Fibroblast of pulmonary artery (primary cell): ENCODE measurements at places on chromosomes 12 and 14.

GRCh38 chr12:132834181-132834711 is 5.6 kb upstream of the GOLGA3 start:
- no peak for DNase-seq

GRCh38 chr14:84090837-84091236 is 1439.1 kb upstream of the FLRT2 start:
- DNase-seq, result no peak

DNA sequence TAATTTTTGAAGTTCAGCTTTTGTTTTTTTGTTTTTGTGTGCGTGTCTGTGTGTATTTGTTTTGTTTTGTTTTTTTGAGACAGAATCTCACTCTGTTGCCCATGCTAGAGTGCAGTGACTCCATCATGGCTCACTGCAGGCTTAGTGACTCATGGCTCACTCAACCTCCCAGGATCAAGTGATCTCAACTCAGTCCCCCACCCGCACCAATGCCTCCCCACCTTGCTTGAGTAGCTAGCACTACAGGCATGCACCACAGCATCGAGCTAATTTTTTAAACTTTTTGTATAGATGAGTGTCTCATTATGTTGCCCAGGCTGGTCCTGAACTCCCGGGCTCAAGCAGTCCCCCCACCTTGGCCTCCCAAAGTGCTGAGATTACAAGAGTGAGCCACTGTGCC is 981.4 kb downstream of the BCL11B start:
- DNase-seq, result no peak

DNA sequence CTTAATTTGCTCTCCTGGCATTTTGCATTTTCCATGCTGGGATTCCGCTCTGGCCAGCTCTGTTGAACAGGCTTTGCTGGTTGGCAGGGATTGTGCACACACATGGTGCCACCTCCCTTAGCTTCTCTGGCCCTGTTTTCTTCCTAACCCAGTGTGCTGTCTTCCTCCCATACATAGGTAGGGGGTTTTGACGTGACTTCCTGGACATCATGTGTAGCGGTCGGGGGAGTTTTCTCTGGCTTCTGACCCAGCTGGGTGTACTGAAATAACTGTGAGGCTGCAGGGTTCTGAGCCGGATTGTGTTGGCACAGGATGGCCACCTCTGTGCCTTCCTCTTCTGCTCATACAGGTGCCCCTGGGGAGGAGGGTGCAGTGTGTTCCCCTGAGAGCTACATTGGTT is 25.7 kb downstream of the C14orf132 start:
- no peak for DNase-seq

DNA sequence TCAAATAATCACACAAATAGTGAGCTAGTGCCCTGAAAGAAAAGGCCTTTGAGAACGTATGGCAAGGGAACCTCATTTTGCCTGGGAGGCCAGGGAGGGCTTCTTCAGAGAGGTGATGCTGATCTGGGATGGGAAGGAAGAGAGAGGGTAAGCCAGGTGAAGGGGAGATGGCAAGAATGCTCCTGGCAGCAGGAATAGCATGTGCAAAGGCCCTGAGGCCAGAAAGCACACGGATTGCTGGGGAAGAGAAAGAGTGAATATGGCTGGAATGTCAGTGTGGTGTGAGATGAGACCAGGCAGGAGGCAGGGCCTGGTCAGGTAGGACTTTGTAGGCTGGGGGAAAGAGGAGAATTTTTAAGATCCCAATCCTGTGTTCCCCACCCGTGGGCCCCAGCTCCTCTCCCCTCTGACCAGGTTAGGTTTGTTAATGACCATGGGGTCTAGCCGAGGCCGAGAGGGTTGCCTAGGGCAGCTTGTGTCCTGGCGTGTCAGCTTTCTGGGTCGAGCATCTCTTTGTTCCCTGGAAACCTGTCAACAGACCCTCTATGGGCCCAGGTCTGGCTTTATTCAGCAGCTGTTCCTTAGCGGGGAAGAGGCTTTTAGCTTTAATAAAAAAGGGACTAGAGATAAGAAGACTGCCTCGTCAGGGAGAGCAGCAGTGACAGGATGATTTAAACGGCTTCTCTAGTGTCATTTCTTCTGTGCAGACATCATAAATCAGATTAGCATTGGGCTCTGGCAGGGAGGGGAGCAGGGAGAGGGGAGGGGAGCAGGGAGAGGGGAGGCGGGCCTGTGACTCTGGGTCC is 123.4 kb downstream of the ADCK1 start:
- DNase-seq, result no peak

DNA sequence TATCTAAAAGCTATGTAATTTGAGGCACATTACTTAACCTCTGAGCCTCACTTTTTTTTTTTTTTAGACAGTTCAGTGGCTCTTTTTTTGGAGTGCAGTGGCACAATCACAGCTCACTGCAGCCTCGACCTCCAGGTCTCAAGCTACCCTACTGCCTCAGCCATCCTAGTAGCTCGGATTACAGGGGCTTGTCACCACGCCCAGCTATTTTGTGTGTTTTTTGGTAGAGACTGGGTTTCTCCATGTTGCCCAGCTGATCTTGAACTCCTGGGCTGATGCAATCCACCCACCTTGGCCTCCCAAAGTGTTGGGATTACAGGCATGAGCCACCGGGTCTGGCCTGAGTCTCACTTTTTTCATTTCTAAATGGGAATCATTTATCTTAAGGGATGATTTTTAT is 192.0 kb upstream of the PDZRN4 start:
- DNase-seq, result no peak

- DNase-seq, result no peak
Observed at GRCh38 chr12:106147956-106148355, 9.2 kb upstream of the NUAK1 start.

DNA sequence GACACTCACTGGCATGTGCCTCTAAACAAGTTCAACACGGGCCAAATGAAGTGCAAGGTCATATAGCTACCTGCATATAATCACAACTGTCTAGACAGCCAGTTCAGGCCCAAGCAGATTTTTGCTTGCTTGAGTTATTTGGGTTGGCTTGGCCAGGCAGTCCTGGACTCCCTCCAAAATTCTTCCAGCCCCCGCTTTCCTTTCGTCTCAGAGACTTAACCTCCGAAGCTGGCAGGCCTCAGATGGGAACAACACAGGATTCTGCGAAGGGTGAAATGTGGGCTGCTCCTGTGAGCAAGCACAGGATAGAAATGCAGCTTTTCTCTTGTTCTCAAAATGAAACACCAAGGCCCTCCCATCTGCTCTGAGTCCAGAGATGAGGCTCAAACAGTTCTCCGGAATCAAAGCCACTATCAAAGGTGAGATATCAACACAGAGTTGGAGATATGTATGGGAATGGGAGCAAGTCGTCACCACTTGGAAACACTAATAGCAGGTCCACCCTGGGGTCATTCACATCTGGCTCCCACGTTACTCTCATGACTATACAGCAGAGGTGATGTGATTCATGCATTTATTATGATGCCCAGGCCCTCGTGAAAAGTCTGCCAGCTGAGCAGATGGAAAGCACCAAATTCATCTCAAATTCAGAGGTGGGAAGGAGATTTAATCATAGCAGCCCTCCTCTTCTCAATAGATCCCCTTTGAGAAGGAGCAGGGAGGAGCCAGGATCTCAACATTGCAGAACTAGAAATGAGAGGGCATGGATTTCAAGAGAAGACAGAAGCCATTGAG is 389.8 kb downstream of the NUAK1 start:
- DNase-seq, result peak; percentile 94

GRCh38 chr14:101035466-101036225 is 132.1 kb upstream of the RTL1 start:
- no peak for DNase-seq

GRCh38 chr12:72063073-72063472 is 124.4 kb downstream of the TPH2 start:
- no peak for DNase-seq

DNA sequence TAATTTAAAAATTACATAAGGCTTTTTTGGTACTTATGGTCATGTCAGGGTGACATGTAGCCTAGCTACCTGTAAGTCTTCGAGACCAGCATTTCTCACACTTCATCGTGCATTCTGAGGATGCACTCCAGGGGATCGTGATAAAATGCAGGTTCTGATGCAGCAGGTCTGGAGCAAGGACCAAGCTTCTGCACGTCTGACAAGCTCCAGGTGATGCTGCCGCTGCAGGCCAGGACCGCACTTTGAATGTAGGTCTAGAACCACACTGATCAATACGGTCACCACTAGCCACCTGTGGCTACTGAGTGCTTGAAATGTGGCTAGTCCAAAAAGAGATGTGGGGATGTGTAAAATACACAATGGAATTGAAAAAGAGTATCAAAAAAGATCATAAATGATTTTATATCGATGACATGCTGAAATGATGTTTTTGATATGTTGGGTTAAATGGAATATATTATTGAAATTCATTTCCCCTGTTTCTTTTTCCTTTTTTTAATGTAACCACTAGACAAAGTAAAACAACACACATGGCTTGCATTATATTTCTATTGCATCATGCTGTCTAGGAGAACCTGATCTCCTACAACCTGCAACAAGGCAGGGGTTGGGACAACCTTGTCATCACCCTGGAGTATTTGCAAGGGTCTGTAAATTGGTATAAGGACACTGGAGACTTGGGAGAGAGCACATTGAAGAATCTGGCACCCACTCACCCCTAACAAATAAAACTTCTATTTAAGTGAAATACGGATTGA is 142.4 kb downstream of the DPF3 start:
- no peak for DNase-seq

GRCh38 chr12:13028825-13029570 is 15.2 kb upstream of the FAM234B start:
- DNase-seq, result no peak

DNA sequence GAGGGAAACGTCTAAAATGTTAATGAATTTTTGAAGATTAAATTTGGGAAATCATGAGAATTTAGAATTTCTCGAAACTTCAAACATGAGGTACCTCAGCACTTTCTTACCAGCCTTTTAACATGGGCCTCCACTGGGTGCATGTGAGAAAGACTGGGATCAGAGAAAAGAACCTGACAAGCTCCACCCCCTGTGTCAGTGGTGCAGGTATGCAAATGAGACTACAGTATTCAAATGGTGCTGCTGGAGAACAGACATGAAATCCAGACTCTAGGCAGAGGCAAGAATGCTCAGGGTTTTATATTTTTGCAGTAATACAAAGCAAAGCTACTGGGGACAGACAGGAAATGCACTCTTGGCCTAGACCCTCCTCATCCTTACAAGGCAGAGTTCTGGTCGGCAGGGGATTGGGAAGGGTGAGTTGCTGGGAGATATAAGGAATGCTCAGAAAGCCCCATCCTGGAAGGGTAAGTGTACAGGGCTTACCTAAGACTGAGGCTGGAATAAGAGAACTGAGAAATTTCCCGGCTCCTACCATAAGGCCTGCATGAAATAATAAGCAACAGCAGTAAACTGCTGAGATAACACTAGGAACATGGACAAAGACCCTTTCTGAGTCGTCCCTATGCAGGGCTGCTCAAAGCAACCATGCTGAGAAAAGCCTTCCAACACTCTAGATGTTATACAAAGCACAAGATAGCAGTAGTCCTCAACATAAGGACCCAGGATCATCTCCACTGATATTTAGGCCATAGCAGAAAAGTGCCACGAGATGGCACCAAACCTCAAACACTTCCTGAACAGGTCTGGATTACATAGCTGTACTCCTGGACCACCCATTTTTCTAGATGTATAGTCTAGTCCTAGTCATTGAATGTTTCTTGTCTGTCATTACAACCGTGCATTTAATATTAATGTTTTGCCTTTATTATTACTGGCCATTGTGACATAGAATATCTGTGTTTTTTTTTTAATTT is 260.8 kb downstream of the RASSF9 start:
- DNase-seq, result peak; percentile 83

GRCh38 chr14:56745097-56745496 is 65.2 kb downstream of the OTX2 start:
- DNase-seq, result no peak

- no peak for DNase-seq
Observed at GRCh38 chr14:98375566-98375965, 896.4 kb downstream of the BCL11B start.

DNA sequence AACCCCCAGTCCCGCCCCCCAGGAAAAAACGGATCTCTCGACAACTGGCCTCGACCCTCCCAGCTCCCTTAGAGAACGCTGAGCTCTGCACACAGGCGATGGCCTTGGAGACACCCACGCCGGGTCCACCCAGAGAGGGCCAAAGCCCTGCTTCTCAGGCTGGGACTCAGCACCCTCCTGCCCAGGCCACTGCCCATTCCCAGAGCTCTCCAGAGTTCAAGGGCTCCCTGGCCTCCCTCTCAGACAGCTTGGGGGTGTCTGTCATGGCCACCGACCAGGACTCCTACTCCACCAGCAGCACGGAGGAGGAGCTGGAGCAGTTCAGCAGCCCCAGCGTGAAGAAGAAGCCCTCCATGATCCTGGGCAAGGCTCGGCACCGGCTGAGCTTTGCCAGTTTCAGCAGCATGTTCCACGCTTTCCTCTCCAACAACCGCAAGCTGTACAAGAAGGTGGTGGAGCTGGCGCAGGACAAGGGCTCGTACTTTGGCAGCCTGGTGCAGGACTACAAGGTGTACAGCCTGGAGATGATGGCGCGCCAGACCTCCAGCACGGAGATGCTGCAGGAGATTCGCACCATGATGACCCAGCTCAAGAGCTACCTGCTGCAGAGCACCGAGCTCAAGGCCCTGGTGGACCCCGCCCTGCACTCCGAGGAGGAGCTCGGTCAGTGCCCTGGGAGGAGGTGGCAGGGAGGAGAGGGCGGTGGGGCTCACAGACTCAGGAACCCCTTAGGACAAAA is 95.8 kb downstream of the LGMN start:
- DNase-seq, result no peak

GRCh38 chr12:58396239-58396638 is 454.9 kb downstream of the ATP23 start:
- DNase-seq, result no peak

DNA sequence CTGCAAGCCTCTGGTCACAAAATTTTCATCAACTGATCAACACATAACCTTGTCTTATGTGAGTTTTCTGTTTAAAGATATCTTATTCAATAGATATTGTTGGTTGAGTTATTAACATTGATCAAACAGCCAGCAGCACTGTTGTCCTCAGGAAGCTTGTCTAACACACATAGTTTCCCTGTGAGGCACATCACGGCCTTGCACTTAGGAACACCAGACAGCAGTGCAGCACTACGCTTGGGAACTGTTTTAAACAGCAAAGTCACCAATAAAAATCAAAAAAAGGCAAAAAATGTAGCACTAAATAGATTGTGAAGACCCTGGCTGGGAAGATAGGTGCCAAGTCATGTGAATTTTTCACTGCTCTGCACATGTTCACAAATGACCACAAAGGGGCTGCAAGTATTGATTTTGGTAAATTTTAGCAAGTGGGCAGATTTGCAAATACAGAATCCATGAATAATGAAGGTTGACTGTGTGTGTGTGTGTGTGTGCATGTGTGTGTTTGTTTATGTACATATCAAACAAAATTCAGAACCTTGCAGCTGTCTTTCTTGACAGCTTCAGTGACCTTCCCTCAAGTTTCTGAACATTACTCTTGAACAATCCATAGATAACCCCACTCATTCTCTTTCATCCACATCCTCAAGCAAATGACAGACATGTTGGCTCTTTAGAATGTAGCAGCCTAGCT is 28.9 kb downstream of the VDR start:
- DNase-seq, result no peak

DNA sequence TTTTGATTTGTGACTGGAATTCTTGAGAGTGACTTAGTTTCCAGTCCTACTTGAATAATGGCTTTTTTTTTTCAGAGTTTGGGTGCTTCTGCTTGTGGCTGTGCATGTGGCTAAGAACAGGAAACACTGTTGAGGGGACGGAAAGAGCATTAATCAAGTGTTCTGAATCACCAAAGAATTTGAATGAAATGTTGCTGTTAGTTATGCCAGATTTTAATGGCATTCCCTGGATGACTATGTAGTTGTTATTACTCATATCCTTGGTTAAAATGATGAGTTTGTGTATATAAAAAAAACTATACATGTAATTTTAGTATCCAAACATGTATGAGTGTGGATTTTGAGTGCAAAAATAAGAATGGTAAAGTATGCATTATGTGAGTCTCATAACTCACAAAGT is 347.9 kb downstream of the BCAT1 start:
- DNase-seq, result peak; percentile 72
